ENCODE measurements at places on chromosomes 11 and 22.
A peak's percentile ranks its signal among the peaks of the same experiment; 100 is the strongest.

DNA sequence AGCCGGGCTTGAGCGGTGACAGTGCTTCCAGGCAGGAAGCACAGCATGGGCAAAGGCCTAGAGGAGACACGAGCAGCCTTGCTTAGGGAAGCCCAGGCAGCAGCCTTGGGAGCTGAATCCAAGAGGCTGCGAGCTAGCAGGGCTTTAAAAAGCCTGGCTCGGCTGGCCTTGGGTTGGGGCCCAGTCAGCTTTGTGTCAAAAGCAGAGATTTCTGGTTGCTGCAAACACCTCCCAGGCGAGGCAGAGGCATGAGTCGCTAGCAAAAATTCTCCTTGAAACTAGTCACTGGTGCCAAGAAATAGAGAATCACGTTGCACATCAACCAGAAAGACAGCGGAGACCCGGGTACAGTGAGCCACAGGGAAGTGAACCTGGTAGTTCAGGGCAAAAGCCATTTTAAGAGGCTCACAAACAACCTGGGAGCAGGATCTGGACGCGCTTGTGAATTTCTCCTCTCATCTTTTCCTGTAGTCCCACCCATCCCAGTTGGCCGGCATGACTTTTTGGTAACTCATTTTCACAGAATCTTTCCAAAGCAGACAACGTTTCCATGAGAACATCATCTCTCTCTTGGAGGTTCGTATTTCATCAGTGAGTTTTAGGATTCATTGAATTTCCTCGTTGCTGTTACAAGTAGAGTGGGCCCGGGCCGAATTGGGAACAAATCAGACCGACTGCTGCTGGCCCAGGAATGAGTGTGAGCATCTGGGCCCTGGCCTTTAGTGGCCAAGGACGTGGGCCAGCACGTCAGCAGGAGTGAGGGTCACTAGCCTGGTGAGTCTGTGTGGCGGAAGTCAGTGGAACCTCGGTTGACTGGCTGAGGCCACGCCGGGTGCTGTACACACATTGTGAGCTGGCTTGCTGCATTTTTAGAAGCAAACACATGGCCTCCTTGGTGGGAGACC is 16.4 kb upstream of the FGF4 start:
- no peak for DNase-seq

DNA sequence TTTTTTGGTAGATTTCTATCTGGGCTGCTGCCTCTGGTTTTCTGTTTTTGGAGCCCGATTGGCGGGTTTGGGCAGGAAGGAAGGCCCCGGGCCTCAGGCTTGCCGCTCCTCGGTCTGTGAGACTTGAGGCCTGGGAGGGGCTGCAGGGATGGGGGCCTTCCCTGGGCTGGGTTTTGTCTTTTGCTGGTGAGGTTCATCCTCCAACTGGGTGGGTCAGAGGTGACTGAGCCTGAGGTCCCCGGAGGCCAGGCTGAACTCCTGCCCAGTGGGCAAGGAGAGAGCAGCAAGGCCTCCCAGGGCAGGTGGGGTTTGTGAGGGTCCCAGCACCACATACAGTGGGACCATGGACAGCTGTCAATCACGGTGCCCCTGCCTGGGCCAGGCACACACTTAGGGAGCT is 15.0 kb downstream of the MPPED1 start:
- no peak for DNase-seq

DNA sequence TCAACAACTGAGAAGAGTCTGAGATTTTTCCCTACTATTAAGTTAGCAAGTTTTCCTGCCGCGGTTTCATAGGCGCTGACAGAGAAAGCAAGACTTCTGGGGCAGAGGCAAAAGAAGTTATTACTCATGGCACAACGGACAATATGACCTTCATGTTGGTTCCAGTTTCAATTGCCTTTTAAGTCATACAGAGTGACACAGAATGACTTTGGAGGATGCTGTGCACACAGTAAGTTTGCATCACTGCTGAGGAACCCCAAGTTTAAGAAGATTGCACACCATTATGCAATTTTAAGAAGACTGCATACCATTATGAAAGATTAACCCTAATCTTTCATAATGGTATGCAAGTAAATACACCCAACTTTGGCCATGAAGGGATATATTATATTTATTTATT is 626.5 kb upstream of the CHORDC1 start:
- DNase-seq: no peak

DNA sequence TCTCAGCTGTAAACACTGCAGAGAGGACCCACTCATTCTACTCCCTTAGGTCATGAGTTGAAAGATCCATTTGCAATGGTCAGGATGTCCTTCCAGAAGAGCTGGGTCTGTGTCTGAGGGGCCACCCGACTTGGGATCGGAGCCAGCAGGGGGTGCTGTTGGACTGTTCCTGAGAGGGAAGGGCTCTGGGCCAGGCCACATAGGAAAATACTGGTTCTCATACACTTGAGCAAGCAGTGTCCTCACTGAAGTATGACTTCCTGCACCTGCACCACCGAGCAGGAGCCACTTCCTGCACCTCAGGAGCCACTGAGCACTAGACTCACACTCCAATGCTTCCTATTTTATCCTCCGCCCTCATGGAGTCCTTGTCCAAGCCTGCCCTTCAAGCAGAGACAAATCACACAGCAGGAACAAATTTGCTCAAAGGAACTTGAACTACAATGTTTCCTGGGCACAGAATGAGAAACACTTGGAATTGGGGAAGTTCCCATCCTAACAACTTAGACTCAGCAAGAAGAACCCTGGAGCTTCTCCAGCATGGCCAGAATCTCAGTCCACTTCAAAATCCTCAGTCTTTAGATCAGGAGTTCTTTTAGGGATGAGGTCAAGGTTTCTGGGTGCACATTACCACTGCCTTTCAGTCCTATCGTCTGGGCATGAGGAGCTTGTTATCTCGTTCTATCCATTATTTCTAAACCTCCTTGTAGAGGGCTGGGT is 36.6 kb upstream of the VPREB1 start:
- peak; percentile 81 for DNase-seq

DNA sequence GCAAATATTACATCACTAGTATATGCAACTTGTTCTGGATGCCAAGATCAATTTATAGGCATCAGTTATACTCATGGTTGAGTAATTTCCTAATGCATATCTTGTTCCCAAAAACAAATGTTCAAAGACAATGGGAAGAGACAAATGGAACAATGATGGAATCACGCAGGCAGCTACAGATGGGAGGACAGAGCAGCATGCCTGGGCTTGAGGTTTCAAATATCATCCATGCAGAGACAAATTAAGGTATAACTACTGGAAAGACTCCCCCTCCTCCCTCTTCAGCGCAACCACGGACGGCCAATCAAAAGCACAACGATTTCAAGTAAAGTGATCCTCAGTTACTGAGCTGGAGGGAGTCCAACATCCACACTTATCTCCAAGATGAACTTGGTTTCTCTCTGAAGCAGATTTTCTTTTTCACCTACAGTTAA is 106.8 kb downstream of the CCDC83 start:
- DNase-seq: no peak

GRCh38 chr11:34358258-34358727 is 483 bp upstream of the ABTB2 start:
- DNase-seq: peak; percentile 30

DNA sequence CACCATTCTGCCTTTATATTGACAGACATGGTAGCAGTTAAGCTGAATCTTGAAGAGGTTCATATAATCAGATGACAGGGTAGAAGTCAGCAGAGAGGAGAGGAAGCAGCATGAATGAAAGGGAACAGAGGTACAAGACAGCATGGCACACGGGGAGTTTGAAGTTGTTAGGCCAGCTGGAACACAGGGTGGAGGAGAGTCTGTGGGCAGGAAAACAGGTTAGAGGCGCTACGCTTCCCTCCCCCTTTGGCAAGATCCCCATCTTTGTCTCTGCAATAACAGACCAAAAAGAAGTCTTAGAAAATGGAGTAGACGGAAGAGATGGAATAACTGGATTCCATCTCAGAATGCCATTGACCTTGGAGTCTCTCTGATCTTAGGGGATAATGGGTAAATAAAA is 20.0 kb upstream of the NDUFC2 start:
- no peak for DNase-seq

- DNase-seq: no peak
These were observed 71.1 kb downstream of the STIM1 start for GRCh38 chr11:3926458-3927095.

DNA sequence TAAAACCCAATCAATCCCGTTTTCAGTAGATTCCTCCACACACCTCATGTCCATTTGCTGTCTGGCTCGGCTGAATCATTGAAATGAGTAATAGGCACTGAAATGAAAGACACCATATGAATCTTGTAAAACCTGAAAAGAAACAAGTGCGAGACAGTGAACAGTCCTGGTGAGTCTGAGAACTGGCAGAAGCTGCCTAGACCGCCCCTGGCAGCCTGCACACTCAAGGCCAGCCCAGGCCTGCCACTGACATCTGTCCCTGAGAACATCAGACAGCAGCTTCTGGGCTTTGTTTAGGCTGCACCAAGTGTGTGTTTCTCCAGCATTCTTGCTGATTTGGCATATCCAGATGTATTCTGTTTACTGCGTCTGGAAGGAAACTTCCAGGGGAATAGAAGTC is 44.8 kb downstream of the ENDOD1 start:
- DNase-seq: no peak

- DNase-seq: no peak
These were observed 68.9 kb downstream of the ARFGAP2 start for GRCh38 chr11:47107744-47108143.

DNA sequence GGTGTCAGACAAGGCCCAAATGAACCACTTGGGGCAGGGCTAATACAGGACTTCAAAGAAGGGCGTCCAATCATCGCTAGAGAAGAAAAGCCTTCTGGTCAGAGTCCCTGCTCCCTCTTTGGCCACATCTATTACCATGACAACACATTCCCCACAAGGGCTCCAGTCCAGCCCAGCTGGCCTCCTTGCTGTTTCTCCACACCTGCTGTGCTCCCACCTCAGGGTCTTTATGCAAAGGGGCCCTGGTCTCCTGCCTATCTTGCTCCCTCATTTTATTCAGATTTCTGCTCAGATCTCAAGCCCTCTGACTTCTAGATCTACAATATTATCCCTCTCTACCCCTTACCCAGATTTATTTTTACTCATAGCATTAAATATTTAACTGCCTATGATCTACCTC is 58.0 kb upstream of the KIRREL3 start:
- no peak for DNase-seq

DNA sequence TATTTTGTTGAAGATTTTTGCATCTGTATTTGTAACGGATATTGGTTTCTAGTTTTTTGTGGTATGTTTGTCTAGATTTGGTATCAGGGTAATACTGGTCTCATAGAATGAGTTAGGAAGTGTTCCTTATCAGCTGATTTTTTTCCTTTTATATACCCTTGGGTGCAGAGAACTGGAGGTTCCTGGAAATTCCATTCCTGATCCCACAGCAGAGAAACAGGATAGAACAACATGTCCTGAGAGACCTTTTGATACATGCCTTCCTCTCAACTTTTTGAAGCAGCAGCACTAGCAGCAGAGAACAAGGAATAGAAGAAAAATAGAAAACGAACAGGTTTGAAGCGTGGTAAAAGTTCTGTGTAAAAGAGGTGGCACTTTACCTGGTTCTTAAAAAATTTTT is 36.8 kb downstream of the BIRC2 start:
- no peak for DNase-seq
